ENCODE measurements at places on chromosomes 5 and 9. TPM values are rescaled to one million over a fixed set of nuclear protein-coding genes. Genes with fewer than 3 reads are reported as not detected.
A peak's percentile ranks its signal among the peaks of the same experiment; 100 is the strongest.

DNA sequence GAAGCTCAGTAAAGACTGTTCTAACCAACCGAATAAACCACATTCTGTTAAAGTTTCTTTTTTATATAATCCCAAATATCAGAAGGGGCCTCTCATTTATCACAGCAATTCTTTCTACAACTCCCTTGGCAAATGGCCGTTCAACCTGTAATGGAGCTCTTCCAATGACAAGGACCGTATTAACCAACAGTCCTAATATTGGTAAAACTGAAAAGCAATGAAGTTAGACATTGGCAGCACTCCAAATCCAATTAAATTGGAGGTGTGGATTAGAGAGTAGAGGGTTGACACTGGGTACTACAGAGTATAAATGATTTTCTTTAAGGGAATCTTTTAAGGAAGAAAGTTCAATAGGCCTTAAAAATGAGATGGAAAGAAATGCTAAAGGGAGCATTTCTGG, 842 bp downstream of the TMED7 start:
- peaks cover 5% of the 10 kb centered on the region for H3K4me1 ChIP-seq
- no peaks in the 10 kb centered on the region for H3K27me3 ChIP-seq
- no peak for DNase-seq
- peaks cover 1% of the 10 kb centered on the region for H3K36me3 ChIP-seq
- peak overlapping the region; percentile 84 for H3K4me3 ChIP-seq

GRCh38 chr5:171614971-171615653, 170.5 kb upstream of the SMIM23 start:
- no peaks in the 10 kb centered on the region for H3K4me1 ChIP-seq
- H3K36me3 ChIP-seq: no peaks in the 10 kb centered on the region
- no peak for DNase-seq
- no peak overlapping the region for H3K4me3 ChIP-seq
- H3K27me3 ChIP-seq: peaks cover 58% of the 10 kb centered on the region

DNA sequence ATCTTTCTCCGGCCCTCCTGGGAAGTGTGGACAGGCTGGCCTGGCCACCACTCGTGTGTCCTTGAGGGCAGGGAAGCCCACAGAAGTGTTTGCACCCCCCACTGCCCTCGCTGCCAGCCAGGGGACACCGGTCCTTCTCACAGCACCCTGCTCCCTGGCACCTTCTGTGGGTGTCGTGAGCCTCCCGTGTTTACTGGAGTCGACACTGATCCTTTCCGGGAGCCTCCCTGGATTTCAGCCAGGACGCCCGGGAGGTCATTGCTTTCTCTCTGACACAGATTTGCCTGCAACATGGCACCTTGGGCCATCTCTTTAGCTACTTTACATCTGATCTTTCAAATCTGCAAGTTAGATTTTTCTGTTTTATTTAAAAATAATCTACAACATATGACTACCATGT, 120.4 kb upstream of the CACNA1B start:
- peaks cover 6% of the 10 kb centered on the region for H3K4me1 ChIP-seq
- peak overlapping the region; percentile 38 for H3K27ac ChIP-seq
- H3K36me3 ChIP-seq: peaks cover 54% of the 10 kb centered on the region
- DNase-seq: no peak
- H3K27me3 ChIP-seq: no peaks in the 10 kb centered on the region
- H3K4me3 ChIP-seq: no peak overlapping the region

GRCh38 chr5:63963926-63964325, 1.7 kb upstream of the HTR1A start:
- H3K4me1 ChIP-seq: no peaks in the 10 kb centered on the region

DNA sequence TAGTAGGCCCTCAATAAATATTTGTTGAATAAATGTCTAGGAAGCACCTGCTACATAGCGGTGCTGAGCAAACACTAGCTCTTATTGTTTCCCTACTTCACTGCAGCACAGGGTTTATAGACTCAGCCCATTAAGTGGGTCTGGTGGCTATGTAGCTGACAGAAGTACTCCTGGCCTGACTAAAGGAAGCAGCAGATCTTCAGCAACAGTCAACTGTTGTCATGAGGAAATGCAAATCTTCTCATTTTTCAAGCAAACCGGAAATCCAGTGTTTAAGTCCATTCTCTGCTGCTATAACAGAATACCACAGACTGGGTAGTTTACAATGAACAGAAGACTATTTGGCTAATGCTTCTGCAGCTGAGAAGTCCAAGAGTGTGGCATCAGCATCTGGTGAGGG, 2.8 kb upstream of the TEX10 start:
- no peak overlapping the region for H3K27ac ChIP-seq
- no peaks in the 10 kb centered on the region for H3K36me3 ChIP-seq
- H3K4me1 ChIP-seq: no peaks in the 10 kb centered on the region
- no peak overlapping the region for H3K4me3 ChIP-seq
- DNase-seq: no peak

DNA sequence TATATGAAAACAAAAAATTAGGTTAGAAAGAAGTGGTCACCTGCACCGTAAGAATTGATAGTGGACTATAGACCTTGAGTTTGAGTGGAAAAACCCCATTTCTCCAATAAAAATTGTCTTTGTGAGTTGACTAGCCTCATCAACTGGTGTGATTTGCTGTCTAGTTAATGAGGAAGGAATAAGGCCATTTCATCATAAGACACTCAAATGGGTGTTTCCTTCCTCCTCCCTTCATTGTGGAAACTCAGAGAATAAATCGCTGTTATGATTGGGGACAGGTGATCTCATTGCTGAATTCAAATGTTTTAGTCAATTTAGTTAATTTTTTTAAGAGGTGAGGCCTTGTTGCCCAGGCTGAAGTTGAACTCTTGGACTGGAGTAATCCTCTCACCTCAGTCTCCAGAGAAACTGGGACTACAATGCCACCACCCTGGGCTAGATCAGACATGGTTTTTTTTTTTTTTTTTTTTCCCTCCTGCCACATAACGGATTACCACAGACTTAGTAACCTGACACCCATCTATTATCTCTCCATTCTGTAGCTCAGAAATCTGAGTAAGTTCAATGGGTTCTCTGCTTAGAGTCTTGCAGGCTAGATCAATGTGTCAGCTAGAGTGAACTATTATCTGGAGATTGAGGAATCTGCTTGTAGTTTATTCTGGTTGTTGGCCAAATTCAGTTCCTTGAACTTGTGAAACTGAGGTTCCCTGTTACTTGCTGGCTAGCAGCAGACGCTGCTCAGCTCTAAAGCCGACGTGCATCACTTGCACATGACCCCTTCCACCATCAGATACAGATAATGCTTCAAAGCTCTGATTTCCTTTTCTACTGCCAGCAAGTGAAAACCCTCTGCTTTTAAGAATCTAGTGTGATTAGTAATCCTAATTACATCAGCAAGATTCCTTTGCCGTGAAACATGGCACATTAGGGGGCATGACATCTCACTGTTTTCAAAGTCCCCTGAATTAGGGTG, 663.8 kb upstream of the CDH9 start:
- no peak overlapping the region for H3K4me3 ChIP-seq
- no peaks in the 10 kb centered on the region for H3K36me3 ChIP-seq
- H3K4me1 ChIP-seq: no peaks in the 10 kb centered on the region
- H3K27ac ChIP-seq: no peak overlapping the region
- H3K27me3 ChIP-seq: no peaks in the 10 kb centered on the region

- H3K36me3 ChIP-seq: no peaks in the 10 kb centered on the region
- H3K4me1 ChIP-seq: peaks cover 2% of the 10 kb centered on the region
- no peak for DNase-seq
- H3K4me3 ChIP-seq: no peak overlapping the region
Measured at GRCh38 chr5:173237143-173237874, 2.3 kb upstream of the NKX2-5 start.

DNA sequence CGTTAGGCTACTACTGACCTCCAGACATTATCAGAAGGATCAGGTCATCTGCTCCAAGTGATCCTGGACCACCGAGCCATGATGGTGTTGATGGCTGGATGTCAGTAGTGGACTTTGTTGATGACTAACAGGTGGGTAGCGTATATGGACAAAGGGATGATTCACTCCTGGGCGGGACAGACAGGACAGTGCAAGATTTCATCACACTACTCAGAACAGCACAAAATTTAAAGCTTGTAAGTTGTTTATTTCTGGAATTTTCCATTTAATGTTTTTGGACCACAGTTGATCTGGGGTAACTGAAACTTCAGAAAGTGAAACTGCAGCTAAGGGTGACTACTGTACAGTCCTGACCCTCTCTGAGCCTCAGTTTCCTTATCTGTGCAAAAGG, 12.7 kb downstream of the PDGFRB start:
- no peaks in the 10 kb centered on the region for H3K27me3 ChIP-seq
- peak overlapping the region; percentile 98 for H3K27ac ChIP-seq
- H3K4me1 ChIP-seq: peaks cover 66% of the 10 kb centered on the region
- peaks cover 15% of the 10 kb centered on the region for H3K36me3 ChIP-seq

GRCh38 chr9:89532478-89532877, 34.6 kb upstream of the SEMA4D start:
- H3K4me3 ChIP-seq: no peak overlapping the region
- H3K4me1 ChIP-seq: no peaks in the 10 kb centered on the region
- no peak for DNase-seq
- peaks cover 19% of the 10 kb centered on the region for H3K27me3 ChIP-seq
- no peak overlapping the region for H3K27ac ChIP-seq

- peak; percentile 54 for DNase-seq
- H3K36me3 ChIP-seq: peaks cover 4% of the 10 kb centered on the region
- no peak overlapping the region for H3K27ac ChIP-seq
- H3K4me3 ChIP-seq: no peak overlapping the region
Measured at GRCh38 chr9:13146840-13147239, 132.7 kb downstream of the MPDZ start.

DNA sequence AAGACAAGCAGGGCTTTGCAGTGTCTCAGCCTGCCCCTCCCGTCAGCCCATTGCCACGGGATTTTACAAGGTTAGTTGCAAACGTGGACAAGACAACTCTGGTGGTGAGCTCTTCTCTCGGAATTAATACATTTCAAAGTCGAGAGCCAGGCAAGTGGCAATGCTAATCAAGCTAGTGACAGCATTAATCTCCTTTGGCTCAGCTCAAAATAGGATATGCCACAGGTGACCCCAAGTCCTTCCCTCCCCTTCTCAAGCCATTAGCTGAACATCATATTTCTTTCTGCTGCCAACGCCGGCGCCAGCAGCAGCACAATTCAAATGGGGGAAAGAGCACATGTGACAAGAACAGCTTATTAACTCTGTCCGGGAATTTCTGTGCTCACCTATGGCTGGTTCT, 190.1 kb downstream of the ATPSCKMT start:
- H3K36me3 ChIP-seq: no peaks in the 10 kb centered on the region
- DNase-seq: no peak

GRCh38 chr5:74094096-74094781, 468.2 kb downstream of the ARHGEF28 start:
- H3K36me3 ChIP-seq: no peaks in the 10 kb centered on the region
- no peak overlapping the region for H3K27ac ChIP-seq
- H3K27me3 ChIP-seq: peaks cover 17% of the 10 kb centered on the region

- no peak for DNase-seq
- no peak overlapping the region for H3K4me3 ChIP-seq
- H3K4me1 ChIP-seq: peaks cover 3% of the 10 kb centered on the region
- H3K27me3 ChIP-seq: no peaks in the 10 kb centered on the region
- no peaks in the 10 kb centered on the region for H3K36me3 ChIP-seq
Measured at GRCh38 chr5:35815089-35815936, 41.4 kb upstream of the IL7R start.

GRCh38 chr5:124941051-124942049, 194.9 kb upstream of the ZNF608 start:
- no peaks in the 10 kb centered on the region for H3K27me3 ChIP-seq
- H3K36me3 ChIP-seq: no peaks in the 10 kb centered on the region
- H3K4me3 ChIP-seq: no peak overlapping the region

- no peak overlapping the region for H3K4me3 ChIP-seq
- peak; percentile 85 for DNase-seq
- H3K36me3 ChIP-seq: peaks cover 19% of the 10 kb centered on the region
- peak overlapping the region; percentile 48 for H3K27ac ChIP-seq
- H3K27me3 ChIP-seq: no peaks in the 10 kb centered on the region
Measured at GRCh38 chr5:151480384-151481293, 33.2 kb downstream of the SLC36A1 start.

GRCh38 chr5:122150215-122150614, 20.9 kb downstream of the ZNF474 start:
- peak; percentile 59 for DNase-seq
- no peak overlapping the region for H3K4me3 ChIP-seq

- H3K27ac ChIP-seq: no peak overlapping the region
- no peaks in the 10 kb centered on the region for H3K4me1 ChIP-seq
- H3K4me3 ChIP-seq: no peak overlapping the region
- peak; percentile 67 for DNase-seq
Measured at GRCh38 chr5:157855404-157855994, 3.4 kb downstream of the CLINT1 start.

GRCh38 chr5:98308231-98308630, 465.2 kb upstream of the RGMB start:
- H3K4me1 ChIP-seq: peaks cover 12% of the 10 kb centered on the region
- no peak overlapping the region for H3K4me3 ChIP-seq

- DNase-seq: no peak
- H3K36me3 ChIP-seq: no peaks in the 10 kb centered on the region
- peaks cover 34% of the 10 kb centered on the region for H3K27me3 ChIP-seq
- H3K4me1 ChIP-seq: no peaks in the 10 kb centered on the region
- H3K4me3 ChIP-seq: no peak overlapping the region
Measured at GRCh38 chr9:117413346-117414219, 1.3 kb downstream of the ASTN2 start.

DNA sequence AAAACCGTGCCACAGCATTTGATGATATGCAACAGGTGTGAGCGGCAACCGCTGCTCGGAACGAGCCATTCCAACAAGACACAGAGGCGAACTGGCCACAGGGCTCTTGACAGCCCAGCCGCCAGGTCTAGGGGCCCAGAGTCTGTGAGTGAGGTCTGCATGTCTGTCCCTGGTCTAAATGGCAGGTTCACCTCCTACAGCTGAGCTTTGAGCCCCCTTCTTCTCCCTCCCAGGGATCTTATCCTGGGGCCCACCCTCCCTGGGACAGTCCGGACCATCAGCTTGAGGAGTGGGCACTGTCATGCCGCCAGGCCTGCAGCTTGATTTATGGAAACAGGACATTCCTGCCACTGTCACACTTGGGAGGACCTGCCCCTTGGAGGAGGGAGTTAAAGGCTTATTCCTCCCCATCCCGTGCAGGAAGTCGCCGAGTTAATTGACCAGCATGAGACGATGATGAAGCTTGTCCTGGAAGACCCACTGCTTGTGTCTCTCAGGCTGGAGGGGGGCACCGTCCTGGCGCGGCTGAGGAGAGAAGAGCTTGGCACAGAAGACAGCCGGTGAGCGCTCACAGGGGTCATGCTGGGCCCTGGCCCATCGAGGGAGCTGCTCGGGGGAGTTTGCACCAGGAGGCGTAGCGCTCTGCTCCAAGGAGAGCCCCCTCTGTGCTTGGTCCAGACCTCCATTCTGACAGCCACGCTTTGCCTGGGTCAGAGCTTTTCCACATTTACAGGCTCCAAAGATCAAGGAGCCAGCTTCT, 35.5 kb upstream of the LRRC14B start:
- no peaks in the 10 kb centered on the region for H3K27me3 ChIP-seq
- H3K36me3 ChIP-seq: no peaks in the 10 kb centered on the region
- H3K4me3 ChIP-seq: no peak overlapping the region
- peaks cover 10% of the 10 kb centered on the region for H3K4me1 ChIP-seq
- H3K27ac ChIP-seq: no peak overlapping the region

- H3K27ac ChIP-seq: no peak overlapping the region
- no peak overlapping the region for H3K4me3 ChIP-seq
- H3K4me1 ChIP-seq: no peaks in the 10 kb centered on the region
- DNase-seq: no peak
- H3K27me3 ChIP-seq: no peaks in the 10 kb centered on the region
- 0 out of 2 replicates have a peak, but pooled peaks cover 1% of the 10 kb centered on the region for H3K36me3 ChIP-seq
Measured at GRCh38 chr5:151829370-151829769, 57.6 kb downstream of the G3BP1 start.

SRA1 gene
- 53.9 TPM for total RNA-seq

SLC36A3 gene
- not detected for total RNA-seq

CAMK4 gene
- total RNA-seq: 4.8 TPM

CDC20B gene
- not detected for total RNA-seq

AHRR gene
- 15.6 TPM for total RNA-seq

GADD45G gene
- total RNA-seq: not detected

NUDCD2 gene
- 3.0 TPM for total RNA-seq

NOTCH1 gene
- 2.5 TPM for total RNA-seq

All from IMR-90 (cell line).